ENCODE measurements at places on chromosomes 12 and 14.
A peak's percentile ranks its signal among the peaks of the same experiment; 100 is the strongest.

DNA sequence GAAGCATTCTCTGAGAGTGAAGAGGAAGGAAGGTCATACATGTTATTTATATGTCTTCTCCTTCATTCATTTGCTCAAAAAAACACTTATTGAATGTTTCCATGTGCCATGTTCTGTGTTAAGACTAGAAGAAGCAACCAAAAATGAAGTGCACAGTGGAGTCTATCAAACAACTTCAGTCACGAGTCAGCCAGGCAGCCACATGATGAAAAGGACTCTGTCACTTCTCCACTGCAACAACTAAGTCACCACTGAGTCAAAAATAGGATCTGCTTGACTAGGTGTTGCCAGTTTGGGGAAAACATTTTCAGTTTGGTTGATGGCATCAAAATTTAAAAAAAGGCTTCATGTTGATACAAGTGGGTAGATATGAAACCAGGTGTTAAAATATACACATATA is 142.5 kb downstream of the PDE3A start:
- DNase-seq = no peak

GRCh38 chr14:100620255-100621100 is 33.3 kb upstream of the BEGAIN start:
- DNase-seq = no peak

GRCh38 chr14:93317210-93317874 is 15.5 kb downstream of the BTBD7 start:
- no peak for DNase-seq

DNA sequence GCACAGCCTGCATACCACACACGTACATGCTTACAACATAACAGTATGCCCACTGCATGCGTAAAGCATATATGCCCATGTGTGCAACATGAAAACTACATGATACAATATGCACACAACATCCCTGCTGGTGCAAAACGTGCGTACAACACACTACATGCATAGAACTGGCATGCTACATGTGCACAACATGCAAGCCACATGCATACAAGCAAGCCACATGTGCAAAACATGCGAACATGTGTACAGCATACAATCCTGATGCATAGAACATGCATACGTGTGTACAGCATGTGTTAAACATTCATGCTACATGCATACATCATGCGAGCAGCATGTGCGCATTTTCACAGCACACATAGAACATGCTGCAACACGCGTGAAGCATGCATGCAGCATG is 8.4 kb upstream of the TMTC1 start:
- DNase-seq = no peak

DNA sequence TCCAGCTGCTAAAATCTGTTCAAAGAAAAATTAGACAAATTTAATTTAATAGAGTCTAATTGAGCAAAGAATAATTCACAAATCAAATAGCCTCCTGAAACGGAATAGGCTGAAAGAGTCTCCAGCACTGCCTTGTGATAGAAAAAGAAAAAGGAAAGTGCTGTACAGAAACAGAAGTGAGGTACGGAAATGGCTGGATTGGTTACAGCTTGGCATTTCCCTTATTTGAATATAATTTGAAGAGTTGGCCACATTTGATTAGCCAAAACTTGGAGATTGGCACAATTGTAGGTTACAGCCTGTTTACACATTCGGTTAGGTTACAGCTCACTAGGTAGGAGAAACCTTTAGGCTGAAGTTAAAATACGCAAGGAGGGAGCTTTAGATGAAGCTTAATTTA is 24.8 kb upstream of the PCED1B start:
- no peak for DNase-seq

- DNase-seq = no peak
Observed at GRCh38 chr14:69539631-69540410, 34.9 kb downstream of the CCDC177 start.

DNA sequence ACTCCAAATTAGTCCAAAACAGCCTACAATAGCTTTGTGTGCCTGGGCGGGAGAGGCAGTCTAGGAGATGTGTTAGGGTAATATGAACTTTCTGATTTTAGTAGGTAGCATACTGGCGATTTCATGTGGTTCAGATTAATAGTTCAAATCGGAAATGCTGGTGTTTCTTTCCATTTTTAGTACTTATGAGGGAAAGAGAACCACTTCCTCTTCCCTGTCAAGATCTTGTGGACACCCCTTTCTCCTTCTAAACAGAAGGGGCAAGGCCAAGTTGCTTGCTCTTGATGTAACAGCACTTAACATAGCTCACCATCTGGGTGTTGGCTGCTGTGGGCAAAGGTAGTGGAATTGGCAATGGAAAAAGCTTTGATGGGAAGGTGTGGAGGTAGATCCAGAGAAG is 32.2 kb upstream of the IGF1 start:
- DNase-seq = no peak

- no peak for DNase-seq
Observed at GRCh38 chr14:99239661-99240092, 32.3 kb downstream of the BCL11B start.

DNA sequence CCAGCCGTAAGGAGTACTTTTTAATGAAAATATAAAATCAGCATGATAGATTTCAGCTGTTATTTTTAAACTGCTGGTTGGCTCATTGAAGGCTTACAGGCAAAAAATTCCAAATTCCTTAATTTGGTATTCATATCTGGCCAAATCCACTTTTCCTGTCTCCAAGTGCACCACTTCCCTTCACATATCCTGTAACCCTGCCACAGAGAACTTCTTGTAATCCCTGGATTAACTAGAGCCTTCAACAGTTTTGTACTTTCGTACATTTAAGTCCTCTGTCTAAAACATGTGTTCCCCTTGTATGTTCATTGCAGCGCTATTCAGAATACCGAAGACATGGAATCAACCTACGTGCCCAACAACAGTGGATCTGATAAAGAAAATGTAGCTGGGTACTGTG is 9.6 kb downstream of the PUS7L start:
- DNase-seq = no peak

DNA sequence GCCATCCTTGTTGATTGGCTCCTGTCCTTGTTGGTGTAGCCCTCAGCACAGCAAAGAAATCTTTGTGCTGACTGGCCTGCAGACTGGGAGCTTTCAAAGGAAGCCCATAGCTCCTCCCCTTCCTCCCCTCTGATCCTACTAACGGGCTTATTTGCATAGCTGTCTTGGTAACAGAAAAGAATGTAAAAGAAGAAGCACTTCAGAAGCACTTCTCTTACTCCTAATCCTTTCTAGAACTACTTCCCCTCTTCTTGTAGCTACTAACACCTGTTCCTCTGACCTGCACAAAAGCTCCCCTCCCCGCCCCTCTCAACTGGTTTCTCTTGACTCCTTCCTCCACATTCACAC is 14.3 kb upstream of the RIC8B start:
- no peak for DNase-seq

GRCh38 chr14:32683679-32684078 is 255.0 kb upstream of the NPAS3 start:
- DNase-seq = no peak

DNA sequence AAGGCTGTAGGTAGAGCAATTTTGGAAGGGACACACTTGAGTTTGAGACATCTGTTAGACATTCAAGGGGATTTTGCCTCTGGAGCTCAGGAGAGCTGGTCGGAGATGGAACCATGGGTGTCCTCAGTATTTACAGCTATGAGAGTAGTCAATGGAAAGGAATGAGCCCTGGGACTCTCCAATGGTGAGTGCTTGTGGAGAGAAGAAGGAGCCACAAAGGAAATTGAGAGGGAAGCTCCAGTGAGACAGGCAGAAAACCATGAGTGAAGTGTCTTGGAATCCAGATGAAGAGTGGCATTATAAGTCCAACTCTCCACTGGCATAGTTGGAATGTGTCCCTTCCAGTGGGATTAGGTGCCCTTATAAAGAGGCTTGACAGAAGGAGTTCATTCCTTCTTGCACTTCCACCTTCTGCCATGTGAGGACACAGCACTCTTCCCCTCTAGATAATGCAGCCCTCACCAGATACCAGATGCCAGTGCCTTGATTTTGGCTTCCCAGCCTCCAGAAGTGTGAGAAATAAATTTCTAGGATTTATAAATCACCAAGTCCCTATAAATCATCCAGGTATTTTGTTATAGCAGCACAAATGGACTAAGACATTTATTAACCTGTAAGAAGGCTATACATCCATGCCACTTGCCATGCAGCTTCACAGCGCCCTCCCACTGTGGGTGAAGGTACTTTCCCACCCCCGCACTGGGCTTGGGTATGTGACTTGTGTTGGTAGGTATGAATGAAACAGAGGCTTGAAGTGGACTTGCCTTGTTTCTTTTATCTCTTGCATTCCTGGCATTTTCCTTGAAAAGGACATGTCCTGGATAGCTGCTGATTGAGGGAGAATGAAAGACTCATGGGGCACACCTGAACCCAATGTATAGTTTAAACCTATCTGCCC is 27.3 kb downstream of the LLPH start:
- no peak for DNase-seq

- no peak for DNase-seq
Observed at GRCh38 chr14:64806202-64806861, 73.4 kb downstream of the SPTB start.

DNA sequence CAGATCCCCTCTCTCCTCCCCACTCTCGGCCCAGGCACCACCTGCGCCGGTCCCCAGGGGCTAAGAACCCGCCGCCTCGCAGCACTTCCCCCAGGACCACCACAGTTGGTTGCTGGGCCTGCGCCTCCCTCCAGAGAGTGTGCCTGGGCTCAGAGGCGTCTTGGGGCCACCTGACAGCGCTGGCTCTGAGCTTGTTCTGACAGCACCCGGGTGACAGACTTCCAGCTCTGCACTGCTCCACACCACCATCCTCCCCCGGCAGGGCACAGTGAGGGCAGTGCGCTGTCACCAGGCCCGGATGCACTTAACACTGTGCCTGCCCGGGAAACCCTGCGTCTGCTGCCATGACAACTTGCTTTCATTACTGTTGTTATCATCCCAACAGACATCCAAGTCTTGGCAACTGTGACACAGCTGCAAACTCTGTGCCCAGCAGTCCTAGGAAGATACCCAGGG is 6.6 kb downstream of the BRF1 start:
- peak; percentile 38 for DNase-seq

- no peak for DNase-seq
Observed at GRCh38 chr12:42266579-42267230, 28.7 kb upstream of the YAF2 start.

DNA sequence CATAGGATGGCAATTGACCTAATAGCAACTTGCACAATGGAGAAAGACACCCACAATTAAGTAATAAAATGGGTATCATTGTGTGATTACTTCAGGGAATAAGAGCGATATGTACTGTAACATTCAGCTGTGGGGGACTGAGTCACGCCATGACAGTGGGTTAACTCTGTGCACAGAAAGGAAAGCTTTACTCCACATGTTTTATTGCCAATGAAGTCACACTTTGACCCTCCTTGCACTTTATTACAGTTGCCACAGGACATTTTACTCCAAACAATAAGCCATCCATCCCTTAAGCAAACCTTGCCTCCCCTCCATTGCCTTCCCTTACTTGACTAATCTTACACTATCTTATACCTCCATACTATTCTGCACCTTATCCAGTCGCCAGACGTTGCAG is 403.1 kb downstream of the VRK1 start:
- no peak for DNase-seq

DNA sequence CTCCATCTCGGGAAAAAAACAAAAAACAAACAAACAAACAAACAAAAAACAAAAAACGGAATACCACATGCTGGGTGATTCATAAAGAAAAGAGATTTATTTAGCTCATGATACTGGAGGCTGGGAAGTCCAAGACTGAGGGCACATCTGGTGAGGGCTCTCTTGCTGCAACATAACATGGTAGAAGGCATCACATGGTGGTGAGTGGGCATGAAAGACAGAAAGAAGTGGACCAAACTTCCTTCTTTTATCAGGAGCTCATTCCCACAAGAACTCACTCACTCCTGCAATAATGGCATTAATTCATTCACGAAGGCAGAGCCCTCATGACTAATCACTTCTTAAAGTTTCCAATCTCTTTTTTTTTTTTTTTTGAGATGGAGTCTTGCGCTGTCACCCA is 8.0 kb upstream of the LGMN start:
- DNase-seq = no peak

DNA sequence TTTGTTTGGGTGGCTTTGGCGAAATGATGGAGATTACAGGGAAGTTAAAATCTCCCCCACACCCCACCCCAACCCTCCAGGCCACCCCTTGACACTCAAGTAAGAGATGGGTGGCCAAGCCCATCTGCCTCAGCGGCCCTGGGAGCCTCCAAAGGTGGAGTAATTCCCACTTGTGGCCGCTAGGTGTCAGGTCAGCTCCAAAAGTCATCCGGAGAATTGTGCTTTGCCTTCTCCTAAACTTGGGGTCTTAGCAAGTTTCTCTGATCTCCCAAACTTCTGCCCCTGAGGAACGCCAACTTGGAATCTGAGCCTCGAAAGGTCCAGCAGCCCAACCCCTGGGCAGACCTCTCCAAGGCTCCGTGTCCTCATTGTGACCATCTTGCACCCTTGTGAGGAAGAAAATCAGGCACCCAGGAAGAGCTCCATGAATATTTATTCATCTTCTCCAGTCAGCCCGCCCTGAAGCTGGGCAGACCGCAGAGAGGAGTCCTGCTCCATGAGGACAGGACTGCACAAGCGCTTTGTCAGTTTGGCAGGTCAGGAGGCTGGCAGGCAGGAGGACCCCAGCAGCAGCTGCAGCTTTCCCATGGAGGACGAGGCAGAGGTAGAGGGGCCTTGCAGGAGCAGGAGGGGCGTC is 46.7 kb downstream of the LRRC74A start:
- peak; percentile 66 for DNase-seq

DNA sequence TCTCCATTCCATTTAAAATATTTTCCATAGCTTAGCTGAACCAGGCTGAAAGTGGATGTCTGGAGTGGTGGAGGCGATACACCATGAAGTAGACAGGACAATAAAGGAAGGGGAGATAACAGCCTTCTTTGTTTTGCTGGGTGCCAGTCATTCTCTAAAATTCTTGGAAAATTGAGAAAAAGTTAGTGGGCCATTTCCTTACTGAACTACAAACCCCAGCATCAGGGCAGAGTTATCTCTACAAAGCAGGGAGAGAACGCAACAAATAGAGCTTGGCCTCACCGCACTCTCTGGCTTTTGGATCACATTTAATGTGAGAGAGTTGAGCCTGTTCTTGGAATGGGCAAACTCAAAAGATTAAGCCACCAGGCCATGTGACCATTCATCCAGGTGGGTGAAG is 41.2 kb upstream of the LRRC10 start:
- no peak for DNase-seq

- no peak for DNase-seq
Observed at GRCh38 chr12:82047446-82047845, 288.3 kb upstream of the PPFIA2 start.

DNA sequence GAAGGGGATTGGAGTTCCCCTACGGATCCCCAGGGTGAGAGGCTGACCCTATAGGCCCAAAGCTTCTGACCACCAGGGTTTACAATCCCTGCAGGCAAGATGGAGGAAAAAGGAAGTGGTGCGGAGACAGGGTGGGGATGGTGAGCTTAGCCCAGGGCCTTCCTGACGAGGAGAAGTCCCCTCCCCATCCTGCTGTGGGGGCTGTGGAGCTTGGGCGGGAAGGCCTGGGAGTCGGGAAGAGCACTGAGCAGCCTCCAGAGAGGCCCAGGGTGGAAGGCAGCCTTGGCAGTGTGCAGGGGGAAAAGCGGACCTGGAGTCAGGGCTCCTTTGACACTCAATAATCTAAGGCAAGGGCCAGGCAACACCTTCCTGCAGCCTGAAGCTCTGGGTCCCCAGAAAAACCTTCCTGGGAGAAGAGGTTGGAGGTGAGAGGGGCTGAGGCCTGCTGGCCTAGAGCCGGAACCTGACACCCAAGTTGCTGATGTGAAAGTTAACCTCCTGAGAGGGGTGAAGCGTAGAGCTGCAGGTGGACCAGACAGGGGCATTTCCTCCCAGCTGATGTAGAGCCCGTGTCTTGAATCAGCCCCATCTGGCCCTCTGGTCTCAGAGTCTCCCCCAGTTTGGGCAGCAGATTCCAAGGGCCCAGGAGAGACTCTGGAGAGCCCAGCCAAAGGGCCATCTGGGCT is 6.0 kb downstream of the HDAC7 start:
- no peak for DNase-seq

GRCh38 chr14:50225067-50225973 is 6.1 kb downstream of the SOS2 start:
- no peak for DNase-seq
